Trophoblast cell (in vitro differentiated cells and primary cell): ENCODE measurements at places on chromosomes 16 and 17.
A peak's percentile ranks its signal among the peaks of the same experiment; 100 is the strongest.

- no peak for DNase-seq
These were observed 58.1 kb downstream of the TOX3 start for GRCh38 chr16:52488837-52489289.

DNA sequence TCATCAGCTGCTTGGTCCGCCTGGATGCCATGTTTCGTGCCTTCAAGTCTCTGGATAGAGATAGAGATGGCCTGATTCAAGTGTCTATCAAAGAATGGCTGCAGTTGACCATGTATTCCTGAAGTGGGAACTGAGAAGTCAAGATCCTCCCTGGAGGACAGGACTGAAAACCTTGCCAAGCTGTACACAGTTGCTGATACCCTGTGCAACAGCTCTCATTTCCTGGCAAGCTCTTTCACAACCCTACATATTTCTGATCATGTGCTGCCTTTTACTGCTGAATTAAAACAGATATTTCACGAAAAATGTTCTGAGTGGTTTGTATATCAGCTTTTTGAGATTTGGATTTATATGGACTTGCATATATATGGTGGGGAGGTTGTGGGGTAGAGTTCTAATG is 898 bp downstream of the CAPNS2 start:
- DNase-seq: peak; percentile 6

- no peak for DNase-seq
These were observed 47.2 kb downstream of the GPR139 start for GRCh38 chr16:20026361-20027072.

- DNase-seq: peak; percentile 59
These were observed 383.2 kb upstream of the CCL2 start for GRCh38 chr17:33871720-33872540.

- no peak for DNase-seq
These were observed 2.7 kb upstream of the TRAF7 start for GRCh38 chr16:2152695-2153506.

DNA sequence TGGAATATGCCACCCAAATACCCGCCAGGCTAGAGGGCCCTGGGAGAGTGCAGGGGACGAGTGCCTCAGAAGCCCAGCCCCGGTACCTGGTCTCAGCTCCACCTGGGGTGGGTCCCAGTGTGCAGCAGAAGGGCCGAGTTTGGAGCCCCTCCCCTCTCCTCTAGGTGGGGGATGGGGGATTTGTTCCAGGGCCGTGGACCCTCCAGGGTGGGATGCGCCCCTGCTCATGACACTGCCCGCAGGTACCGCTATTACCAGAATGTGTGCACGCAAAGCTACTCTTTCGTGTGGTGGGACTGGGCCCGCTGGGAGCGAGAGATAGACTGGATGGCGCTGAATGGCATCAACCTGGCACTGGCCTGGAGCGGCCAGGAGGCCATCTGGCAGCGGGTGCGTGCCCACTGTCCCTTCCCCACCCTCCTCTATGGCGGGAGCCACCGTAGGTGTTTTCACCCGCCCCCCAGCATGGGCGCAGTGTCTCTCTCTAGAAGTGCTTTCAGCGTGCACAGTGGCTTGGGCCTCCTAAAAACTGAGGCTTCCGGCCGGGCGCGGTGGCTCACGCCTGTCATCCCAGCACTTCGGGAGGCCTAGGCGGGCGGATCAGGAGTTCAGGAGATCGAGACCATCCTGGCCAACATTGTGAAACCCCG is 1.2 kb downstream of the NAGLU start:
- no peak for DNase-seq

DNA sequence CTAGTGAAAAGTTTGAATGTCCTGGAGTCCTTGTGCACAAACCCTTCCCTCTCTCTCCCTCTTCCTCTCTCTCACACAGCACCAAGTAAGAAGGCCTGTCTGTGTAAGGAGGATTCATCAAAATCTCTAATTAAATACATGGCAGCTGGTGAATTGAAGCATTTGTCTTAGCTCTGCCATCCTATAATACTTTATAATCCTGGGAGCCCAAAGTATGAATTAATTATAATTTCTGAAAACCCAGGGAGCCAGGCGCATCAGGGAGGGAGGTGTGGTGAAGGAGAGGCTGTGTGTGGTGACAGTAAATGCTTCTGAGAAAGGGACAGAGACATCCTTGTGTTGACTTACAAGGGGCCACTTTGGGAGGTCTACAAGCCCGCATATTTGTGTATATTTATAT is 691.4 kb upstream of the EEF2KMT start:
- no peak for DNase-seq

GRCh38 chr17:32634167-32634566 is 147.4 kb downstream of the CDK5R1 start:
- no peak for DNase-seq
